ENCODE measurements at places on chromosomes 13 and 19.

GRCh38 chr13:94950303-94950702 lies 238.0 kb upstream of the SOX21 start:
- no peak overlapping the region for H3K4me3 ChIP-seq
- DNase-seq = no peak
- H3K36me3 ChIP-seq = no peaks in the 10 kb centered on the region
- no peaks in the 10 kb centered on the region for H3K27me3 ChIP-seq
- H3K4me1 ChIP-seq = no peaks in the 10 kb centered on the region

GRCh38 chr13:27578121-27579030 lies 42.0 kb downstream of the LNX2 start:
- H3K27ac ChIP-seq = no peak overlapping the region
- no peaks in the 10 kb centered on the region for H3K4me1 ChIP-seq
- no peaks in the 10 kb centered on the region for H3K27me3 ChIP-seq

DNA sequence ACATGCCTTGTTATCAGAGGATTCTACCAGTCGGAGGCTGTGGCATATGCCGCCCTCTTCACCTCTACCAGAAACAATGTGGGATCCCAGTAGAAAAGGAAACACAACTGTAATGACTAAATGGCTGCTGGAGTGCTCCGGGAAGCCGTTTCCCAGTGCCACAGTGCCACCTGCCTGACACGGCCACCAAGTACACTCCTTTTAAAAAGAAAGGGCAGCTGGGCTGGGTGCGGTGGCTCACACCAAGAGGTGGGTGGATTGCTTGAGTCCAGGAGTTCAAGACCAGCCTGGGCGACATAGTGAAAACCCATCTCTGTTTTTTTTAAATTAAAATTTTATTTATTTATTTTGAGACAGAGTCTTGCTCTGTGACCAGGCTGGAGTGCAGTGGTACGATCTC lies 67.3 kb downstream of the TRPM4 start:
- H3K27me3 ChIP-seq = no peaks in the 10 kb centered on the region
- H3K4me1 ChIP-seq = no peaks in the 10 kb centered on the region
- DNase-seq = no peak

GRCh38 chr19:1393841-1394240 lies 7.5 kb downstream of the GAMT start:
- H3K36me3 ChIP-seq = peaks cover 46% of the 10 kb centered on the region
- H3K4me1 ChIP-seq = peaks cover 7% of the 10 kb centered on the region
- H3K4me3 ChIP-seq = no peak overlapping the region
- H3K27me3 ChIP-seq = no peaks in the 10 kb centered on the region

DNA sequence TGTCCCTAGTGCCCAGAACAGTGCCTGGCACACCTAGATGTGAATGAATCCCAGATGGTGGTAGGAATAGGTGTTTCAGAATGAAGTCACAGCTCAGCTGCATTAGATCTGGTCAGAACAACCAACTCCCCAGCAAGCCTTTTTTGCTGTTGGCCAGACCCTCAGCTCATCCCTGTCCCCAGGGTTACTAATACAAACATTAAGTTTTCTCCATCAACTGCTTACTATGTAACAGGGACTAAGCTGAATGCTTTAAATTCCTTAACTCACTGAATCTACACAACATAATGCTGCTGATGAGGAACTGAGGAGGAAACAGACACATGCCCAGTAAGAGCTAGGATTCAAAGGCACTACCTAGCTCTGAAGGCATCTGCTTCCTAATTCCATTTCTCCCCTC lies 18.8 kb downstream of the SMG9 start:
- H3K27ac ChIP-seq = no peak overlapping the region
- DNase-seq = no peak
- no peaks in the 10 kb centered on the region for H3K27me3 ChIP-seq
- H3K4me3 ChIP-seq = no peak overlapping the region
- H3K36me3 ChIP-seq = peaks cover 99% of the 10 kb centered on the region

DNA sequence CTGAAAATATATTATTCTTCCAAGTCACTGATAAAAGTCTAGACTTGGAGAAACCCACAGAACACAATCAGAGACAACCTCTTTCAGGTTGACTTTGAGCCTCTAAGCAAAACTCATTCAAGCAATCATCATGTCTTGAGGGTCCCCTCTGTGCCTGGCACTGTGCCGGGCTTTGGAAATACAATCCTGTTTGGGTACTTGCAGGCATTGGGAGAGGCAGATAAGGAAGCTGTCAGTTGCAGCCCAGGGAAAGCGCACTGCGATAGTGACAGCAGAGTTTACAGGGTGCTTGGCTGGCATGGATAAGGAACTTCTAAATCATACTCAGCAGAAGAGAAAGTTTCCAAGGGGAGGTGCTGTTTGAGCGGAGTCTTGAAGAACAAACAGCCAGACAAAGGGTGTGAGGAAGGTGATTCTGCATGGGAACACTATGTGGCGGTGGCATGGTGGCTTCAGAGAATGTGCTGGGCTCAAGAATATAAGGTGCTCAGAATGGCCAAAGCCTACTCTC lies 9.1 kb downstream of the SERP2 start:
- no peaks in the 10 kb centered on the region for H3K27me3 ChIP-seq
- no peak overlapping the region for H3K27ac ChIP-seq
- H3K4me3 ChIP-seq = no peak overlapping the region
- DNase-seq = no peak
- H3K36me3 ChIP-seq = peaks cover 6% of the 10 kb centered on the region

- no peak overlapping the region for H3K4me3 ChIP-seq
- H3K27ac ChIP-seq = no peak overlapping the region
- no peak for DNase-seq
- H3K27me3 ChIP-seq = no peaks in the 10 kb centered on the region
- no peaks in the 10 kb centered on the region for H3K36me3 ChIP-seq
Measured at GRCh38 chr13:75353781-75354193, 128.2 kb downstream of the TBC1D4 start.

DNA sequence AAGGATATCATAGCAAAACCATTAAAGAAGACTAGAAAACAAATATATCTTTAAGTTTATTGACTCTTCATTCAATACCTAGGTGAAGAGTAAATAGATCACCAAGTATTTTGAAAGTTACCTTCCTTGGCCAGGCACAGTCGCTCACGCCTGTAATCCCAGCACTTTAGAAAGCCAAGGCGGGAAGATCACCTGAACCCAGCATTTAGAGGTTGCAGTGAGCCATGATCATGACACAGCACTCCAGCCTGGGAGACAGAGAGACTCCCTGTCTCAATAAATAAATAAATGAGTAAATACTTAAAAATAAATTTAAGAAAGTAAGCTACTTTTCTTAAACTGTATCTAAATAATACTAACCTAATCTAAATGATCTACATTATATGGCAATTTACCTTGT lies 8.9 kb upstream of the WBP4 start:
- no peaks in the 10 kb centered on the region for H3K36me3 ChIP-seq
- no peaks in the 10 kb centered on the region for H3K4me1 ChIP-seq
- no peak for DNase-seq
- no peaks in the 10 kb centered on the region for H3K27me3 ChIP-seq
- H3K4me3 ChIP-seq = no peak overlapping the region
- peak overlapping the region; percentile 73 for H3K27ac ChIP-seq

DNA sequence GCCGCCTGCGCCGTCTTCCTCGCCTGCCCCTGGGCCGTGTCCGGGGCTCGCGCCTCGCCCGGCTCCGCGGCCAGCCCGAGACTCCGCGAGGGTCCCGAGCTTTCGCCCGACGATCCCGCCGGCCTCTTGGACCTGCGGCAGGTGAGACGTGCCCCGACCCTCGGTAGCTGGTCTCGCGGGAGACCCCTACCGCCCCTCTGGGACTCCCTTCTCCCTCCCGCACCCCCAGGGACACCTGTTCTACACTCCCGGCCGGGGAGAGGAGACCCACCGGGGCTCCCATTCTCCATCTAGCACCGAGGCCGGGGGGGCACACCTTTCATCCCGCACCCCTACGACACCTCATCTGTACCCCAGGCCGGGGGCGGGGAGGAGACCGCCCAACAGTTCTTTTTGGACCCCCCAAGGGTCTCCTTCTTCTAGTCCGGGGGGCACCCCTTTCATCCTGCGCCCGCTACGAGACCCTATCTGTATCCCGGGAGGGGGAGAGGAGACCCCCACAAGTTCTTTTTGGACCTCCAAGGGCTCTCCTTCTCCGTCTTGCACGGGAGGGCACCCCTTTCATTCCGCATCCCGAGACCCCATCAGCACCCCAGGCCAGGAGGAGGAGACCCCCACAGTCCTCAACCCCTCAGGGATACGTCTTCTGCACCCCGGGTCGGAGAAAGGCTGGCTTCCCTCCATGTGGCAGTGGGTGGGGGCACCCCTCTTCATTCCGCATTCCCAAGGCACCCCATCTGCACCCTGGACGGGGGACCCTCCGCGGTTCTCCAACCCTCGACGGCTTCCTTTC lies 533 bp downstream of the TNFSF9 start:
- peak overlapping the region; percentile 53 for H3K4me3 ChIP-seq
- H3K27me3 ChIP-seq = peaks cover 55% of the 10 kb centered on the region
- no peak for DNase-seq
- peaks cover 5% of the 10 kb centered on the region for H3K4me1 ChIP-seq
- H3K36me3 ChIP-seq = no peaks in the 10 kb centered on the region

GRCh38 chr13:100108913-100109507 lies 20.1 kb downstream of the PCCA start:
- no peak for DNase-seq
- H3K36me3 ChIP-seq = peaks cover 17% of the 10 kb centered on the region
- no peak overlapping the region for H3K27ac ChIP-seq
- no peak overlapping the region for H3K4me3 ChIP-seq
- H3K27me3 ChIP-seq = no peaks in the 10 kb centered on the region

DNA sequence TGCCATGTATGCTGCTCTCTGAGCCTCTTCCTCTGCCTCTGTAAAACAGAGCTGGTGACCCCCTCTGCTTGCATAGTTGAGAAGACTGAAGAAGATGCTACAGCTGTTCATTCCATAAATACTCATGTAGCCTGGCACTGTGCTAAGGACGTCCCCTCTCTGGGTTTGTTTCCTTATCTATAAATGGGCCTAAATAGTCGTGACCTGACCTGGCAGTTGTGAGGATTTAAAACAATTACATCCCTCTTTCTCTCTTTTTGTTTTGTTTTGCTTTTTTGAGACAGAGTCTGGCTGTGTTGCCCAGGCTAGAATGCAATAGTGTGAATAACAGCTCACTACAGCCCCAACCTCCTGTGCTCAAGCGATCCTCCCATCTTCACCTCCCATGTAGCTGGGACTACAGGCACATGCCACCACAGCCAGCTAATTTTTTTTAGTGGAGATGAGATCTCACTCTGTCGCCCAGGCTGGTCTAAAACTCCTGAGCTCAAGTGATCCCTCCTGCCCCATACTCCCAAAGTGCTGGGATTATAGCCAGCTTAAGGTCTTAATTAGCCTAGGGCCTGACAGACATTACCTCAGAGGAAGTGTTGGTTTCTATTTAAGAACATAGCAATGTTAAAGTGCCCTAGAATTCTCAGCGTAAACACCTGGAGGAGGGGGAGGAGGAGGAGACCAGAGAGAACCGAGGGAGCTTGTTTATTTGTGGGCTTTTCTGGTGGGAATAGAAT lies 4.6 kb downstream of the WDR62 start:
- no peak for DNase-seq
- no peaks in the 10 kb centered on the region for H3K36me3 ChIP-seq
- H3K27ac ChIP-seq = no peak overlapping the region
- no peaks in the 10 kb centered on the region for H3K27me3 ChIP-seq
- H3K4me1 ChIP-seq = no peaks in the 10 kb centered on the region
- no peak overlapping the region for H3K4me3 ChIP-seq

- H3K36me3 ChIP-seq = peaks cover 12% of the 10 kb centered on the region
- H3K27ac ChIP-seq = no peak overlapping the region
- H3K4me3 ChIP-seq = no peak overlapping the region
- no peaks in the 10 kb centered on the region for H3K4me1 ChIP-seq
- no peaks in the 10 kb centered on the region for H3K27me3 ChIP-seq
Measured at GRCh38 chr13:100645382-100645781, 29.2 kb downstream of the TMTC4 start.

- H3K27ac ChIP-seq = no peak overlapping the region
- DNase-seq = no peak
- H3K4me1 ChIP-seq = peaks cover 25% of the 10 kb centered on the region
- no peak overlapping the region for H3K4me3 ChIP-seq
- H3K36me3 ChIP-seq = peaks cover 45% of the 10 kb centered on the region
Measured at GRCh38 chr19:1086613-1087012, 8.6 kb downstream of the POLR2E start.

DNA sequence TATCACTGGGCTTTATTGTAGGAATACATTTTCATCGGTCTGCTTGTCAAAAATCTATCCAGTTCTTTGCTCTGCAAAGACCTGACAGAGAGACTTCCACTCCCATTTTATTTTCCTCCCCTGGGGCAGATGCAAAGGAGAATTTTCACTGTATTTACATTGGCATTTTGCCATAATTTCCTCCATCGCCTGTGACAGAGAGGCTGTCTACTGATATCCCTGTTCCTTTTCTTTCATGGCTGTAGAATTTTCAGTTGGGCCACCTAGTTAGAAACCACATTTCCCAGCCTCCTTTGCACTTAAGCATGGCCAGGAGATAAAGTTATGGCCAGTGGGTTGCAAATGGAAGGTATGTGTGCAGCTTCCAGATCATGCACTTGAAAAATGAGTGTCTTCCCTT lies 89.3 kb downstream of the NUFIP1 start:
- H3K36me3 ChIP-seq = no peaks in the 10 kb centered on the region
- no peak overlapping the region for H3K4me3 ChIP-seq
- peaks cover 21% of the 10 kb centered on the region for H3K4me1 ChIP-seq
- no peak overlapping the region for H3K27ac ChIP-seq
- no peak for DNase-seq

DNA sequence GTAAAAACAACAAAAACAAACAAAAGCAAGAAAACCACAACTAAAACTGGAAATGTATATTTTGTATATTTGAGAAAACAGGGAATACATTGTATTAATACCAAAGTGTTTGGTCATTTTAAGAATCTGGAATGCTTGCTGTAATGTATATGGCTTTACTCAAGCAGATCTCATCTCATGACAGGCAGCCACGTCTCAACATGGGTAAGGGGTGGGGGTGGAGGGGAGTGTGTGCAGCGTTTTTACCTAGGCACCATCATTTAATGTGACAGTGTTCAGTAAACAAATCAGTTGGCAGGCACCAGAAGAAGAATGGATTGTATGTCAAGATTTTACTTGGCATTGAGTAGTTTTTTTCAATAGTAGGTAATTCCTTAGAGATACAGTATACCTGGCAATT lies 17.1 kb downstream of the KLF5 start:
- H3K27ac ChIP-seq = no peak overlapping the region
- DNase-seq = no peak
- H3K36me3 ChIP-seq = peaks cover 13% of the 10 kb centered on the region
- no peak overlapping the region for H3K4me3 ChIP-seq

Data from tibial artery (tissue), 4 donors.